Ammon's horn (tissue), 1 donor: ENCODE measurements at places on chromosomes 7 and 10.

DNA sequence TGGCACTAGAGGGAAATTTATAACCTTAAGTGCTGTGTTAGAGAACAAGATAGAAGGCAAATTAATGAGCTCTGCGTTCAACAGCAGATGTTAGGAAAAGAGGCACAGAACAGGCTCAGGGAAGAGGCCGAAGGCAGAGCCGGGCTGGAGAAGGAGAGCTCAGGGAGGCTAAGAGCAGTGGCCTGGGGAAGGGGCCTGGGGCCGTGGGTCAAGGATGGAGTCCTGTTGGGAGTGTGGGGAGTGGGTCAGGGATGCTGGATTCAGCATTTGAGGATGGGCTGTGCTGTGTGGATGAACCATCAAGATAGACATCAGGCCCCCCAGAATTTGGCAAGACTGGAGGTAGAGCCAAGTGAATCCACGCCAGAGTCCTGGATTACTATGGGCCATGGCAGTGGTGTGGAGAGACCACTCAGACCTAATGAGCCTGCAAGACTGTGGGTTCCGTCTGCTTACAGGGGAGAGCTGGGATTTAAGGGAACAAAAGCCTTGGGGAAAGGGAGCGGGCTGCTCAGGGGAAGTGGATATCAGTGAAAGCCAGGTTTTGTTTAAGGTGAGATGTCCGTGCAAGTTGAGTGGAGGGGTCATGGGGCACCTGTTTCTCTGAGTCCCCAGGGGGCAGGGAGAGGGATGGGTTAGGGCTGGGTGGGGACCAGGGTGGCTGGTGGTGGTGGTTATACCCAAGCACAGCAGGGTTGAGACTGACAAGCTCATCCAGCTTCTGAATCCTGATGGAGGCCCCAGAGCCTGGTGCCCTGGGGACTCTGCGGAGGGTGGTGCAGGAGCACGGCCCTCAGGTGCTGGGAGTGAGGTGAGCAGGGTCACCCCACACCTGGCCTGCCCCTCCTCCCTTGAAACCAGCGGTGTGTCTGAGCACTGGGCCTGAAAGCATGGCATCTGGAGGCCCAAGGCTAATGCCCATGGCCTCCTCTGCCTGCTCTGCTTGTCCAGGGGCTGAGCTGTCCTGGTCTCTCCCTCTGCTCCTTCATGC lies 101.7 kb downstream of the BMS1 start:
- no peak for DNase-seq

- DNase-seq: no peak
These were observed 30.3 kb upstream of the LSM8 start for GRCh38 chr7:118153551-118154177.

DNA sequence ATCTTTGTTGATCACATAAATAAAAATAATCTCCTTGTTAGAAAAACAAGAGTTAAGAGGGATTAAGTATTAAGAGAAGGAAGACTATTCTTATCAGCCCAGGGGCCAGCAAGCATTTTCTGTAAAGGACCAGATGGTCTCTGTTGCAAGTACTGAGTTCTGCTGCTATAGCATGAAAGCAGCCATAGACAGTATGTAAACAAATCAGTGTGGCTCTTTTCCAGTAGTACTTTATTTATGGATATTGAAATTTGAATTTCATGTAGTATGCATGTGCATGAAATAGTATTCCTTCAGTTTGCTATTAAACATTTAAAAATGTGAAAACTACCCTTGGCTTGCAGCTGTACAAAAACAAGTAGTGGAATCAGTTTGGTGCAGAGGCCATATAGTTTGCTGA lies 81.7 kb downstream of the STK31 start:
- DNase-seq: no peak

GRCh38 chr10:27372095-27372494 lies 131.5 kb upstream of the ACBD5 start:
- no peak for DNase-seq

GRCh38 chr10:108586424-108586823 lies 1336.9 kb downstream of the XPNPEP1 start:
- no peak for DNase-seq

DNA sequence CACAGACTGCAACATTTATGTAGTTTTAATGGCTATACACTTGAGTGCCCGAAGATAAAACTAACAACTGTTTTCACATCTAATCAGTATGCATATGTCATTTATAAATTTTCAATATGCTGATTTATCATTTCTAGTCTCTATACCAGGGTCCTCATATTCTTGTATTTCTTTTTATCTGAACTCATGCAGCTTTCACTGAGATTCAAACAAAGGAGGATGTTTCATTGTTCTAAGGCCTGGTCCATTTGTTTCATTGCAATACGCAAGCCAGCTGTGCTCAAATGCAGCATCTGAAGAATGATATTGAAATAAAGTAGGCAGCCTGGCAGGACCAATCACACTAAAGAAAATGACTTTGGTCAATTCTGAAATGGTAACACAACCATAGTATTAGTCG lies 31.7 kb downstream of the MAGI2 start:
- peak; percentile 37 for DNase-seq

- no peak for DNase-seq
These were observed 127.9 kb upstream of the SEM1 start for GRCh38 chr7:96837593-96837992.

DNA sequence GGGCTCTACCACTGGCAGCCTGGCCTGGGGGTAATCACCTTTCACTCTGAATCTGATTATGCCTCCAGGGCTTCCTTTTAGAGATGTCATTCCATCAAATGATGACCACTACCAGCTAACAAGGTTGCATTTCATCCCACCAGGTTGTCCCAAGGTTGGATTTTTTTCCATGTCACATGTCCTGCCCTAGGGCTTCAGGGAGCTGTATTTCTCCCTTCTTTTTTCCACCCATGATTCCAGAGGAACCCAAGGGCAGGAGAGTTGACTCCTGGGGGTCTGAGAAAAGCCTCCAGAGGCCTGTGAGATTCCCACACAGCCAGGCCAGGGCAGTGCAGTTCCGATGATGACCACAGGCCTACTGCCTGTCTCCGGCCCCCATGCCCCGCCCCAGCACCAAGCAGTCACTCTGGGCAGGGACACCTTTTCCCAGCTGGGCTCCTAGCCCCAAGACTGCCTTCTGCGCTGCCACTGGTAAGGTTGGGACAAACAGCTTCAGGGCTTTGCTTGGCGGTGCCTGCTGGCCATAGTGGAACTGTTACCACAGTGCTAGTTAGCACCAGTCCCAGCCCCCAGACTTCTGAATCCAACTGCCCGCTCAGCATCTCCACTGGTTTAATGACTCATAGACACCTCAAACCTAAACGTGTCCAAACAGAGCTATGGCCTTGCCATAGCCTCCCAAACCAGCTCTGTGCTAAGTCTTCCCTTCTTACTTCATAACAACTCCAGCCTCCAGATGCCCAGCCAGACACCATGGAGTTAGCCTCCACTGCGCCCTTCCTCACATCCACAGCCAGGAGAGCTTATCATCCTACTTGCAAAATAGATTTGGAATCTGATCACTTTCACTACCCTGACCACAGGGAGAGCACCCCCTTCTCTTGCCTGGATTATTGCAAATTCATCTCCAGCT lies 133.7 kb downstream of the ARHGAP22 start:
- no peak for DNase-seq

GRCh38 chr7:37076668-37077067 lies 352.4 kb upstream of the AOAH start:
- DNase-seq: no peak
